ENCODE measurements at places on chromosomes 12 and 14.

- DNase-seq, result no peak
Measured at GRCh38 chr12:125159702-125160101, 94.5 kb downstream of the AACS start.

- DNase-seq, result no peak
Measured at GRCh38 chr14:33714527-33715226, 236.2 kb downstream of the EGLN3 start.

DNA sequence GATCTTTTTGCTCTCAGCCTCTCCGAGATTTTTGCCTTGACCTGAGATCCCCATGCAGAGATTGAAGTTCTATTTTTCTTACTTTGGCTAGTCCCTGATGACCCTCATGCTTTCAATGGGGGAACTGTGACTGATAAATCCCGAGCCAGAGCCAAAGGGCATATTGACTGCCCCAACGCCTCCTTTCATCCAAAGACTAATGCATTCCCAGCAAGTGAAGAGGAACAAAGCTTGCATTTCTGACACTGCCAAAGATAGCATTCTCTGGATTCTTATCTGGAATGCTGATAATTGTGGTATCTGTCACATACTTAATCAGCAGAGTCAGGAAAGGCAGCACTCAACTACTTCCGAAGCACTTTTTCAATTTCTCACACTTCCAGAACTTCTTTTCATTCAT lies 152.3 kb upstream of the EGLN3 start:
- no peak for DNase-seq

DNA sequence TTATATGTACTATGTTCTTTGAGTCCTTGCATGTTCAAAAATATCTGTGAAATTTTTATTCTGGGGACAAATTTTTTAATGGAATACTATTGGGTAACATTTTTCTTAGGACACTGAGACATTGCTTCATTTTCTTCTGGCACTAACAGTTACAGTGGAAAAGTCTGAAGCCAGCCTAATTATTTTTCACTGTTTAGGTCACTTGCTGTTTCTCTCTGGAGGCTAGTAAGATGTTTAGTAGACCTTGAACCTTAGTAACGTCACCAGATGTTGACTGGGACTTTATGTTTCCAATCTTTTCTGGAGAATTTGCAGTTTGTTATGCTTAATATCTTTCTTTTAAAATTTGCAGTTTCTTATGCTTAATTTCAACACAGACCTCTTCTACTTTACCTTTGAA lies 12.3 kb upstream of the EPYC start:
- no peak for DNase-seq

DNA sequence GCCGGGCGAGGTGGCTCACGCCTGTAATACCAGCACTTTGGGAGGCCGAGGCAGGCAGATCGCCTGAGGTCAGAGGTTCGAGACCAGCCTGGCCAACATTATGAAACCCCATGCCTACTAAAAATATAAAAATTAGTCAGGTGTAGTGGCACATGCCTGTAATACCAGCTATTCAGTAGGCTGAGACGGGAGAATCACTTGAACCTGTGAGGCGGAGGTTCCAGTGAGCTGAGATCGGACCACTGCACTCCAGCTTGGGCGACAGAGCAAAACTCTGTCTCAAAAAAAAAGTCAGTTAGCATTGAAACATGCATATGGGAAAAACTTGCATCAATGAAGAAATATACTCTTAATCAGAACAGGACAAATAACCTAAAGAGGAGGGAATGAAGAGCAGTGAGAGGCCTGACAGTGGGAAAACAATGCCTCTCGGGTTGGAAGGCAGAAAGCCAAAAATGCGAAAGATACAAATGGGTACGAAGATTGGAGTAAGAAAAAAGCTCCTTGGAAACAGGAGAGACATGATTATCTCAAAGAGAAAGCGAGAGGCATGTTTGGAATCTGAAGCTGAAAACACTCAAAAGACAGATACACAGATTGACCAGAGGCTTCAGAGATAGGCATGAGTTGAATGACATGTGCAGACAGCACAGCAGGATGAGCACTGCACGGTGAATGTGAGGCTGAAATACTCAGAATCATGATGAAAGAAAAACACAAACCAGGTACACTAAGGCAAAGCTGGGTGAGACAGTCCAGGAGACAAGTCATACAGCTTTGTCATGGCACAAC lies 30.6 kb downstream of the RESF1 start:
- no peak for DNase-seq

DNA sequence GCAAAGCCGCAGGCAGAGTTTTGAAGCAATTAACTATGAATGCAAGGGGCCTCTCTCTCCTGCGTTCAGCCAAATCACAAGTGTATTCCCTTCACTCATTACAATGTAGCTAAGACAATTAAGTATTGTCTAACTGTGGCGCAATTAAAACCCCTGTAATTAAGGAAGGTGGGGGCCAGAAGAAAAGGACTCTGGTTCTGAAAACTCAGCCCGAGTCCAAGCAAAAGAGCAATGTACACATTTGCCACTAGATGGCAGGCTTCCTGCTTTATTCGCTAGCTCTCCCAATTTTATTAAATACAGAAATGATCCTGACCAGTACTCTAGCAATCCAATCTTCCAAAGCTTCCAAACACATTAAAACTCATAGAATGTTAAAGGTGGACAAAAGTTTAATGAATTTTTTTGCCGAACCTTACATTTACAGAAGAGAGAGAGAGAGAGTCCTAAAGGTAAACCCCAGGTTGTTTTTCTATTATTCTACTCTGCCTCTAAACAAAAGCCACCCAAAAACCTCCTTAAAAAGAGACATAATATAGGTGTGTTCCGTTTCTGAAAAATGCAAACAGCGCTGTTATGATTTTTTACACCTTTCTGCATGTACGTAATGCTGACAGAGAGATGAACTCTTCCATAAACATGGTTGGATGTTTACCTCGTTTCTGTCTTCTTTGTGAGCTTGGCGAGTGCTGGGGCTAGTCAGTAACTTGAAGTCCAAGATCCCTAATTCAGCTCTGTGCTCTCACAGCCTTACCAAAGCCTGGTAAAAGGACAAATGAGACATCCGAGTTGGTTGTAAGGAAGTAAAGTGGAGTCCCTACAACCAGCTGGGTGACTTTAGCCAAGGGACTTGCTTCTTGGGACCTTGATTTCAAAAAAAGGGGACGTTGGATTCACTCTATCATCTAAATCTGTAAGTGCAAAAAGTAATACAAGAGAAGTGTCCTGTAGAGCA lies 50.9 kb upstream of the VASH1 start:
- no peak for DNase-seq

DNA sequence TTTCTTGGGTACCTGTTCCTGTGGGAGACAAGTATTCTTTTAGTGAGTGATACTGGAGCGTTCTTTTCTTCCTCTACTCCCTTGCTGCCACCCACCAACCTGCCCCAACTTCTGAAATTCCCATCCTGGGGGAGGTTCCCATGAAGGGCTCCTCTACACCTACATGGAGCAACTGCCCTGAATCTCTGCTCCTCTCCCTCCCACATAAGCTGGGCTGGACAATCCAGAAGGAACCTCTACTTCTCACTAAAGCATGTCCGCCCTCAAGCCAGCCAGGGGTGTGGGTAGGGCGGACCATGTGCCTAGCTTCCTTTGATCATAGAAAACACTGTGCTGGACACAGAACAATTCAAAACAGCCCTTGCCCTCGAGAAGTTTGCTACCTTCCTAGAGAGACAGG lies 25.9 kb upstream of the ESRRB start:
- DNase-seq, result no peak

DNA sequence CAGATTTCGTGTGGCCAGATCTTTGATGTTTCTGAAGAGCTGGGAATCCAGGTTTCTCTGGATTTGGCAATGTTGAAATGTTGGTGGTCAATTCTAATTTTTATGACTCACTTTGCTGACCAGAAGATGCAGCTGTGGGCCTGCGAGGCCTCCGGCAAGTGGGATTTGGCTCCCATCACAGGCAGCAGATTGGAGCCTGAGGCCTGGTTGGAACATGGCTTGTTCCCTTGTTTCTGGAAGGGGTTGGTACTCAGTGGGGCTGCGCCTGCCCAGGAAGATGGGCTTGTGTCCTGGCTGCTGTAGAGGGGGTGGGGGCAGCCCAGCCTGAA lies 23.1 kb downstream of the FBRSL1 start:
- peak; percentile 26 for DNase-seq

- no peak for DNase-seq
Measured at GRCh38 chr14:79299162-79299561, 912.1 kb downstream of the DIO2 start.

- DNase-seq, result no peak
Measured at GRCh38 chr12:130026608-130027176, 122.9 kb upstream of the TMEM132D start.

DNA sequence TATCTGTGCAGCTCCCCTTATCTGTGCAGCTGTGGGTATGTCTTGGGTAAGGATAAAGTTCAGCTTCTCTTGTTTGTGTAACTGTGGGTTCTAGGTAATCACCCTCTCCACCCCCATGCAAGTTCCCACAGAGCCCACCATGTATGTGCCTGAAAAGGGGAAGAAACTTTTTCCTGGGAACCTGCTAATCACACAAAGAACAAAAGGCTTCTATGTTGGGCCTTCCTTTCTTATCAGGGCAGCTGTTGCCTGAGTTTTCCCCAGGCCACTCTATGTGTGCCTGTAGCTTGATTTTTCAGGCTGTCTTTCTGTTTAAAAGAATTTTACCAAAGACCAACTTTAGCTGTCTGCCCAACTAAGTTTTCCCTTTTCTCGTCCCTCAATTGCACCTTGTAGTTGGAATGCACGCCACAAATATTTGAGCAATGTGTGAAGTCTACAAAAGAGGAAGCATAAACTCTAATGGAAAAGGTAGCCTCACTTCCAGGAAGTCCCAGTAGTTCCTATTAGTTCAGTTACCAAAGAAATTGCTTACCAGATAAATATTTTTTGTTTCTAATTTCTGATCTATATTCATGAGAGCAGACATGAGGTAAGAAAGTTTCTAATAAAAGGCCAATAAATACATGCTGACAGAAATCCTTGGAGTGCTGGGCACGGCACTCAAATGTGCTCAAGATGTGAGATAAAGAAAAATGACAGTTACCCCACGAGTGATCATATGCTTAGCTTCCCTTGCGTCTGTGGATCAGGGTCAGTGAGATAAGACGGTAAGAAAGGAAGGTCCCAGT lies 2.7 kb upstream of the GALC start:
- DNase-seq, result no peak

- DNase-seq, result no peak
Measured at GRCh38 chr12:42586268-42586667, 3.3 kb downstream of the PRICKLE1 start.

DNA sequence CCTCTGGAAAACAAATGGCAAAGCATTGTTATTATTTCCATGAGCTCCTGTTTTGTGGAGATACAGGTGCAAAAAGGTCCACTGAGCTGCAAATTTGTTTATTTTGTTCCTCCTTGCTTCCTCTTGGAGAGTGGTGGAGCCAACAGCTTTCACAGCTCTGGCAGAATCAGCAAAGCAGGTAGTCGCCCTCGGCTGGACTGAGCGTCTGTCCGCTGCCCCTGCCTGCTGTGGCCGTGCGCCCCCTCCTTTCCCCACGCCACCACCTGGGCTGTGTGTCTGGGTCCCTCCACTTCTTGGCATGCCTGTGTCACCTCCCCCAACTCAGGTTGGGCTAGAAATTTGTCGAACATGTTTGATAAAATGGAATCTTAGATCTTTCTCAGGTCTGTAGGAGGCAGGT lies 188.2 kb downstream of the TSPAN9 start:
- DNase-seq, result no peak

DNA sequence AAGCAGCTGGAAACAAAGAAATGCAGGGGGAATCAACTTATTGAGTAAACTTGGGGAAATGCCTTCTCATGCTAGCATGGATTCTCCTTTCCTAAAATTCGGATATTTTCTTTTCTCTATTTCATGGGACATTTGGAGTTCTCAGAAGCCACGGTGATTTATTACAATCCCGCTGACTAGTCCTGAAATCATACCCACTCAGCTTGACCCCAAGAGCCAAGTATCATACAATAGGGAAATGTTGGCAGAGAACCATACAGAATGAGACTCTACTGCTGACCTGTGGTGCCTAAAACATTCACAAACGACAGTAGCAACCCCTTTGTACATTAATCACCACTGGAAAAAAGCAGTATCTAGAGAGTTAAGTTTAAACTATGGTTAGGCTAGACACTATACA lies 112.4 kb downstream of the KICS2 start:
- no peak for DNase-seq

- DNase-seq, result no peak
Measured at GRCh38 chr12:52097045-52097666, 17.7 kb downstream of the SMIM41 start.

- DNase-seq, result no peak
Measured at GRCh38 chr12:131355361-131356245, 355.3 kb upstream of the SFSWAP start.

DNA sequence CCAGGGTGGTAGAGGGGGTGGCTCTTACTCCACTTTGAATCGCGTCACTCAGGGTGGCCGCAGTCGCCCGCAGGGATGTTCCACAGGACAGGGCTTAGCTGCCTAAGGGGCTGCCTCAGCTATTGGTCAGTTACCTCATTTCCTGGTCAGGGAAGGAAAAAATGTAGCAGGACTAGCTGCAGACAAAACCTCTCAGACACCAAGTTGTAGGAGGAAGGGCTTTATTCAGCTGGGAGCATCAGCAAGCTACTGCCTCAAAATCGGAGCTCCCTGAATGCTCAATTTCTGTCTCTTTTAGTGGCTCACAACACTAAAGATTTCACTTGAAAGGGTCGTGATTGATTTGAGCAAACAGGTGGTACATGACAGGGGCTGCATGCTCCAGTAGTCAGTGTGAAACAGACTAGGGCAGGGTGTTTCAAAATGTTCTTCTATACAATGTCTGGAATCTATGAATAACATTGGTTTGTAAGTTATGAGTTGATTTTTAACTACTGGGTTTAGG lies 6.4 kb upstream of the CLEC6A start:
- no peak for DNase-seq

GRCh38 chr12:25950329-25951115 lies 8.0 kb upstream of the RASSF8 start:
- no peak for DNase-seq

Data from non-pigmented ciliary epithelial cell (primary cell).